ENCODE measurements at places on chromosomes 6 and 20.

DNA sequence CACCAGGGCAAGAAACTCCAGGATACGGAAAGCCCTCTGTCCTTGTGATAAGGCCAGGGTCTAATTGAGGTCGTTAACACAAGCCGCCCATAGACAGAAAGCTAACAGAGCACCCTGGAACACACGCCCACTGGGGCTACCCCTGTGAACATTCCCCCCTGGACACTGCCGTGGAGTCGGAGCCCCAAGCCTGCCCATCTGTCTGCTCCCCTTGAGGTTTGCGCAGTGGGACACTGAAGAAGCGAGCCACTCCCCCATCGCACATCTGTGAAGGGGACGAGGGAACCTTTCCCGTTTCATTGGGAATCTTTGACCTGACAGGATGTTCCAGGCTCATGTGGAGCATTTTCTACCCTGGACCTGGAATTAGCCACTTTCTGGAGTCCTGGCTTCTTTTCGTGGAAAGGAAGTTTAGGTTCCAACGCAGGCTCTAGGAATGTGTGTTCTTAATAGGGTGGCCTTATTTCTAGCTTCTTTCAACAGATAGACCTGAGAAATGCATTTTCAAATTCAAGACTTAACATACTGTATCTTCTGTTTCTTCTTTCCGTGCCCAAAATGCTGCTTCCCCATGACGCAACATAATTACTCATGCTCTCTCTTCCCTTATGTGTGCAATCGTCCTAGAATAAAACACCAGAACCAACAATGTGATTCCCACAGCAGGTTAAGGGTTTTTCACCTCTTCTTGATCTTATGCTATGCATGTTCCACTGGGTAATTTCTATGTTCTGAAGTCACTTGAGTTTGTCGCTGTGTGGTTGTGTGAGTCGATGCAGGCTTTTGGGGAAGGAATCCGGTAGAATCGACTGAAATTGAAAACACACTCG, 161.1 kb downstream of the ERMARD start:
- no peak for DNase-seq

GRCh38 chr20:53639647-53640440, 46.2 kb upstream of the ZNF217 start:
- no peak for DNase-seq

- peak; percentile 54 for DNase-seq
Observed at GRCh38 chr6:28542440-28543296, 17.0 kb downstream of the GPX5 start.

DNA sequence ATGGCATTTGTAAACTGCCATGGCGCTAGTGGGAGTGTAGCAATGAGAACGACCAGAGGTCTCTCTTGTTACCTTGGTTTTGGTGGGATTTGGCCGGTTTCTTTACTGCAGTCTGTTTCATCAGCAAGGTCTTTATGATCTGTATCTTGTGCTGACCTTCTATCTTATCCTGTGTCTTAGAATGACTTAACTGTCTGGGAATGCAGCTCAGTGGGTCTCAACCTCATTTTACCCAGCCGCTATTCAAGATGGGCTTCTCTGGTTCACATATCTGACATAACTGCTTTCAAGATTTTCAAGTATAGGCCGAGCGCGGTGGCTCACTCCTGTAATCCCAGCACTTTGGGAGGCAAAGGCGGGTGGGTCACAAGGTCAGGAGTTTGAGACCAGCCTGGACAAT, 1.9 kb upstream of the SFT2D1 start:
- DNase-seq = no peak

DNA sequence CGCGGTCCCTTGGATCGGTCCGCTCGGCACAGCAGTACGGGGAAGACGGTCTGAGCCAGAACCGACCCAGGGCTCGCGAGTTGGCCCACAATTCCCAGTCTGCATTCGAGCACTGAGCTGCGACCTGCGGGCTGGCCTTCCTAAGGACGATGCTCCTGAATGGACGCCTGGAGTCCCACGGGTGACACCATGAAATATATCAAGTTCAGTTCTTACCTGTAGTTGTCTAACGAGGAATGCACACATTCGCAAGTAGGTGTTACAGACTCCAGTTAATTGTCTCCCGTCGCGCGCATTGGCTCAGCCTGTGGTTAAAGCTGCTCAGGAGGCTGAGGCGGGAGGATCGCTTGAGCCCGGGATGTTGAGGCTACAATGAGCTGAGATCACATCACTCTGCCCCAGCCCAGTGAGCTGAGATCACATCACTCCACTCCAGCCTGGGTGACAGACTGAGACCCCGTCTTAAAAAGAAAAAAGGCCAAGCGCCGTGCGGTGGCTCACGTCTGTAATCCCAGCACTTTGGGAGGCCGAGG, 802 bp downstream of the PEX7 start:
- DNase-seq = no peak

DNA sequence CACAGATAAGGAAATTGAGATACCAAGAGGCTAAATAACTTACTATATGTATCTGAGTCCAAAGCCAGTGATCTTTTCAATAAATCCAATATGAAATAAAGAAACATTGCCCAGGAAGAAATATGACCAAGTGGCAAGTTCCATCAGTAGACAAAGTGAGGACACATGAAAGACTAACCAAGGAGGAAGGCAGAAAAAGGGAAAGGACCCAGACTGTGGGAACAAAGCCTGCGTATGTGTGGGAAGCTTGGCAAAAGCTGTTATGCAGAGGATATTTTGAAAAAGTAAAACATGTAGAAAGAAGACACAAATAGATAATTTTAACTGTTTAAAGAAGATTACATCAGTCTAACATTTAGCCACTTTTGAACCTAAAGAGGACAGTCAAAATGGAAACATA, 264.4 kb upstream of the PRDM1 start:
- DNase-seq = no peak

GRCh38 chr6:2634139-2634964, 116.4 kb downstream of the MYLK4 start:
- DNase-seq = peak; percentile 94

- no peak for DNase-seq
Observed at GRCh38 chr20:17626217-17627007, 55.6 kb downstream of the RRBP1 start.

- DNase-seq = no peak
Observed at GRCh38 chr20:12535316-12535715, 473.5 kb upstream of the SPTLC3 start.

GRCh38 chr6:136317021-136317694, 27.5 kb upstream of the BCLAF1 start:
- DNase-seq = peak; percentile 74

DNA sequence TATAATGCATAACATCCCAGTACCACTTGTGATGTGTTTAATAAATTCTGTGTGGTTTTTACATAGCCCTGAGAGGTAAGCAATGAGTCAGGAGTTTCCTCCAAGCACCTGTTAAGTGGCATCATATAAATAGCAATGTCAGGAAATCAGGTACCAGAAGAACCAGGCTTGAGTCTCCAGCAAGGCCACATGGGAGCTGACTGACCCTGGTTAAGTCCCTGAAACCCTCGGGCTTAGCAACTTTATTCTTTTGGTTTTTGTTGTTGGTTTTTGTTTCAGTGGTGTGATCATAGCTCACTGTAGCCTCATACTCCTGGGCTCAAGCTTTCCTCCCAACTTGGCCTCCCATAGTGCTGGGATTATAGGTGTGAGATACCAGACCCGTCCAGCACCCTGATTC, 70.0 kb downstream of the PTPRT start:
- no peak for DNase-seq

- no peak for DNase-seq
Observed at GRCh38 chr6:167153521-167153959, 4.2 kb downstream of the GPR31 start.

DNA sequence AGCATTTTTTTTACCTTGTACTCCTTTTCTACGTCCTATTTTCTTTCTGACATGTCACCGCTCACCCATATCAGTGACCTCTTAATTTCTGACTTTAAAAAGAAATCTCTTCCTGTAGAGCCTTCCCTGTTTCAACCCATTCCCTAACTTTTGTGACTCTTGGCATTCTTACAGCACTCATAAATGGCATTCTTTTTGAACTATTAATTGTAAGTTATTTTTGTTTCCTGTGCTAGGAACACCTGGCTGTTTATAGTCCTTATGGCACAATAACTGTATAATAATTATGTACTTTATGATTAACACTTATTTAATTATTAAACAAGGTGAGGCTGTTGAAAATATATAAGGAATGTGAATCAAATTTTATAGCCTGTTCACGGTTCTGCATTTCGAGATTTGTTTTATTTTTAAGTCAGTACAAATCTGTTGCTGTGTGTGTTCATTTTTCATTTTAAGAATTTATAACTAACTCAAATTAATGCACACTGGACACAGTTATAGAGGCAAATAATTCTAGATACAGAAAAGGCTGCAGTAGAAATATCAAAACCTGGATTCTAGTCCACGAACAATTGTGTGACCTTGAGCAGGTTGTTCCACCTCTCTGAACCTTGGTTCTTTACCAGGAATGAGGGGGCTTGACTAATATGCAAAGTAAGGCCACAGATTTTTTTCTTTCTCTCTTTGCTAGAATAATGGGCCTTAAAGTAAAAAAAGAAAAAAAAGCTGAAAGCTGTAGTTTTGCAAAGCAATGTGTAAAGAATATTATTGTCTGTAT, 1.5 kb downstream of the KIZ start:
- DNase-seq = no peak

- no peak for DNase-seq
Observed at GRCh38 chr6:30988209-30988825, 4.8 kb downstream of the MUC21 start.

GRCh38 chr6:54694928-54695532, 151.5 kb upstream of the FAM83B start:
- DNase-seq = no peak

GRCh38 chr6:80425089-80425823, 318.8 kb downstream of the BCKDHB start:
- DNase-seq = peak; percentile 79

DNA sequence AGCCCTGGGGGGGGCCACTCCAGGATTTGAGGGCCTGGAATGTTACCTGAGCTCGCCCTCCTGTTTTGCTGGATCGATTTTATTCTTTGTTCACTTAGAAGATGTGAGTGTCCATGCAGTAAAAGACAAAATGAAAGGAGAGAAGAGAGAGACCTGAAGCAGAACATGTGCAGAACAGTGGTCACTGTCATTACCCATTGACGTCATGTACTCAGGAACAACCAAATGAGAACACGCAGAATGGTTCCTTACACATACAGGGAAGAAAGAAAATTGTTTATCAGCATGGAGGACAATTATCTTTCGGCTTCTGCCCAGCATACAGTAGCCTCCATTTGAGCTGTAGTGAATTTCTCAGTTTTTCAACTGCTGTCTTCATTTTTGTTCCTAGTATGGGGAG, 258.1 kb downstream of the FNDC1 start:
- DNase-seq = no peak

DNA sequence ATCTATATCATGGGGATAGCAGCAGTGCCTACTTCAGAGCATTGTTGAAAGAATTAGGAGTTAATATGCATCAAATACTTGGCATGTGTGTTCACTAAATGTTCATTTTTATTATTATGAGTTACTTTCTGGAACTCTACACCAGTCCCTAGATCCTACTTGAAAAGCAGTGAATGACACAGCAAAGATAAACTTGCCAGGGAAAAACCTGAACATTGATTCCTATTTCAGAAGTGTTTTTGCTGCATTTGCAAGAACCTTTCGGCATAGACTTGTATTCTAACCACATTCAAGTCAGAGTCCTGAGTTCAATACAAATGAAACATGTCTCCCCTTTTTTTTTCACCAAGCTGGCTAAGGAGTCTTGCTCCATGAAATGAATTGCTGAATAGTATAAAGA, 187.4 kb upstream of the TAB2 start:
- no peak for DNase-seq

GRCh38 chr6:79808921-79809320, 138.4 kb downstream of the ELOVL4 start:
- no peak for DNase-seq

- DNase-seq = no peak
Observed at GRCh38 chr6:118042855-118043254, 135.8 kb downstream of the SLC35F1 start.

Data from GM03348 (cell line).